ENCODE measurements at places on chromosomes 11 and 22.
A peak's percentile ranks its signal among the peaks of the same experiment; 100 is the strongest.

GRCh38 chr22:50522806-50523438, 2.5 kb downstream of the SCO2 start:
- peak; percentile 31 for DNase-seq

DNA sequence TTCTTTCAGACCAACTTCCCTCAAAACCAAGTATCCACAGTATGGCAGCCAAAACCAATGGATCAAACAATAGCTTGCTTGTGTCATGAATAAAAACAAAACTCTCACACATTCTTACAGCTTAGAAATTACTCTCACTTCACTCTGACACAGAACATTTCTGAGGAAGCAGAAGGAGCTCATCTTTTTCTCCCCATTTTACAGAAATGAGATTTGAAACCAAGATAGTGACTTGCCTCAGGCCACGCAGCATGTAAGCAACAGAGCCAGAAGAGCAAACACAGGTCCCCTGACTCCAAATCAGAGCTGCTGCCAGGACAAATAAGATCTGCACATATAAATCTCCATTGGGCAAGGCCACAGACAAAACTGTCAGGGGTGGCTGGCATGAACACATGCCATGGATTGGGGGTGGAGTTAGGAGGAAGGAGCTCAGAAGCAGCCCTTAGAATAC, 64.8 kb downstream of the RAB30 start:
- no peak for DNase-seq

DNA sequence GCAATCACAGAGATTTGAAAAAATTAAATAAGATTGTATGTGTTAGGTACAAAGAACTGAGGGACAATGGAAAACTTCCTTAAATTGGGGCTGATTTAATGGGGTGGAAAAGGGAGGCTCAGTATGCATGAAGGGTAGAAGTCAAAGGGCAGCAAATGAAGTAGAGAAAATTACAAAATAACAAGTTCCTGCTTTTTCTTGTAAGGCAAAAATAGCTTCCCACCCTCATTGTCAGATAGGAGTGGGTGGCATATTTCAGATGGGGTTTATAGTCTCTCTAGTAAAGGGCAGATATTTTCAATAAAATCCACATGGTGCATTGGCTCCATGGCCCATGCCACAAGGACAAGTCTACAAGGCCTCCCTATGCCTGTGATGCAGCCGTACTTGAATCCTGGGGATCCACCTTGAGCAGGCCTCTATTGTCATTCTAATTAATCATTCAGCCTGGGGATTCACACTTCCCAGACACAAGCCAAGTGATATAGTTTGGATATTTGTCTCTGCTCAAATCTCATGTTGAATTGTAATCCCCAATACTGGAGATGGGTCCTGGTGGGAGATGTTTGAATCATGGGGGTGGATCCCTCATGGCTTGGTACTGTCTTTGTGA, 36.7 kb upstream of the SESN3 start:
- DNase-seq = no peak

DNA sequence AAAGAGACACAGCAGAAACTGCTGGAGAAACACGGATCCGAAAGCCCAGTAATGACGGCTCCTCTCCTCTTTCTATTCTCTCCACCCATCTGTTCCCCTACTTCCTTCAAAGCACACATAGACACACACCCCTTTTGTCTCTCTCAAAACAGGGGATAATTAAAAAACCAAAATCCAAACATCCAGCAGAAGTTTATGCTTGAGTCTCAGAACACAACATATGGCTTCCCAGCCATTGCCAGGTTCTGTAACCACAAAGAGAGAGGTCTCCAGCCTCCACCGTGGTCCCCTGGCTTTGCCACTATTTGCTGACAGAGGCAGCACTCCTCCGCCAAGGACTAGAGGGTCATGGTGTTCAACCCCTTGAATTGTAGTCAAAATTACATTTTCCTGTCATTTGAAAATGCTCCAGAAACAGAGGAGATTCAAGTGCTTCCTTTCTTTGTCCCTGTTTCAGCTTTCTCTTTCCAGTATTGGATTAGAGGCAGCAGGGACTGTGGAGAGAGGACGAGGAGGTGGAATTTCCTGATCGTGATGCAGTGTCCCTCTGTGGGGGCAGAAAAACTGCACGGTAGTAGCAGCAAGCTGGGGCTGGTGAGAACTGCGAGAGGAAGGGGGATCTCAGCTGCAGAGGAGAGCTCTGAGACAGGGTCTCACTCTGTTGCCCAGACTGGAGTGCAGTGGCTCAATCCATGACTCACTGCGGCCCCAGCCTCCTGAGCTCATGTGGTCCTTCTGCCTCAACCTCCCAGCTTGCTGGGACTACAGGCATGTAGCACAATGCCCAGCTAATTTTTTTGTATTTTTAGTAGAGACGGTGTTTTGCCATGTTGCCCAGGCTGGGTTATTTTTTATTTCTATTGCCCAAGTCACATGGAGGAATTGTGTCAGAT, 60.3 kb downstream of the UBASH3B start:
- no peak for DNase-seq

DNA sequence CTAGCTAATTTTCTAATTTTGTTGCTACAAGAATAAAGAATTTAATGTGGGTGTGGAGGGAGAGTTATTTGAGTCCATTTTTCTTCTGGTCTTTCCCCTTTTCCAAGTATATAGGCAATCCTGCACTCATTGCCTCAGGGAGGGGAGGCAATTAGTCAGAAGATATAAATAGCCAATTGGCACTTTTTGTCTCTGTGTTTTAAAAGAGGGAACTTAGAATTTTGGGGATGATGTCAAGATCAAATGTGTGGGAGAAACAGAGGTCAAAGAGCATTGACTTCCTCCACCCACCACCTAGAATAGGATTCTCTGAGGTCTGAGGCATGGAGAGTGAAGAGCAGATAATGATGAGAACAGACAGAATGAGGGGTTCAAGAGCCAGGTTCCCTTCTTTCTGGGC, 120.3 kb upstream of the ZC3H12C start:
- no peak for DNase-seq

DNA sequence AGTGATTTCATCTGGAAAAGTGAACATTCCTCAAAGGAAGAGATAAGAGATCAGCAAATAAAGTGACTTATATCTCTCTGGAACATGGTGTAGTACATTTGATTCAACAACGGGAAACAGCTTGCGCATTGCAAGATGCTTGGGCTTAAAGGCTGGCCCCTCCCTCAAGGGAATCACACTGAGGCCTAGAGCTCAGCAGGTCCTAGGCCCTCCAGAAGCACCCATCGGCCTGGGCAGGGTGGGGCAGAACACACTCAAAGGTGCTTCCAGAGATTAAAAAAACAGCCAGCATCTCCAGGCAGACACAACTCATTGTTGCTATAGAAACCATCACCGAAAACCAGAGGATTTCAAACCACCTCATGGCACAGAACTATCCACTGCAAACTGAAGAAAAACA, 69.0 kb upstream of the ARFGAP3 start:
- no peak for DNase-seq

GRCh38 chr11:87141980-87142514, 104.3 kb downstream of the TMEM135 start:
- no peak for DNase-seq
